ENCODE measurements at places on chromosomes 1 and 21. TPM values are rescaled to one million over a fixed set of nuclear protein-coding genes. Genes with fewer than 3 reads are reported as not detected.
A peak's percentile ranks its signal among the peaks of the same experiment; 100 is the strongest.

GRCh38 chr1:43063394-43064219 lies 104.9 kb upstream of the SLC2A1 start:
- no peak for DNase-seq

DNA sequence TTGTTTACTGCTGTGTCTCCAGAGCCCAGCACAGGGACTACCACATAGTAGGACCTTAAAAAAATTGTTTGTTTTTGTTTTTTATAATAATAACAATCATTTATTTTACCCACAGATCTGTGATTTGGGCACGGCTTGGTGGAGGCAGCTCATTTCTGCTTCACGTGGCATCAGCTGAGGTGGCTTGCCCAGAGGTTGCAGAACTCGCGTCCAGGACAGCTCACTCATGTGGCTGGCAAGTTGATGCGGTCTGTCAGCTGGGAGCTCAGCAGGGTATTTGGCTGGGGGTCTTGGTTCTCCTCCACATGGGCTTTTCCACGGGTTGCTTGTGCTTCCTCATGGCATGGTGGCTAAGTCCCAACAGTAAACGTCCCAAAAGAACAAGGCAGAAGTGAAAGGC lies 2.9 kb upstream of the SYNC start:
- no peak for DNase-seq

DNA sequence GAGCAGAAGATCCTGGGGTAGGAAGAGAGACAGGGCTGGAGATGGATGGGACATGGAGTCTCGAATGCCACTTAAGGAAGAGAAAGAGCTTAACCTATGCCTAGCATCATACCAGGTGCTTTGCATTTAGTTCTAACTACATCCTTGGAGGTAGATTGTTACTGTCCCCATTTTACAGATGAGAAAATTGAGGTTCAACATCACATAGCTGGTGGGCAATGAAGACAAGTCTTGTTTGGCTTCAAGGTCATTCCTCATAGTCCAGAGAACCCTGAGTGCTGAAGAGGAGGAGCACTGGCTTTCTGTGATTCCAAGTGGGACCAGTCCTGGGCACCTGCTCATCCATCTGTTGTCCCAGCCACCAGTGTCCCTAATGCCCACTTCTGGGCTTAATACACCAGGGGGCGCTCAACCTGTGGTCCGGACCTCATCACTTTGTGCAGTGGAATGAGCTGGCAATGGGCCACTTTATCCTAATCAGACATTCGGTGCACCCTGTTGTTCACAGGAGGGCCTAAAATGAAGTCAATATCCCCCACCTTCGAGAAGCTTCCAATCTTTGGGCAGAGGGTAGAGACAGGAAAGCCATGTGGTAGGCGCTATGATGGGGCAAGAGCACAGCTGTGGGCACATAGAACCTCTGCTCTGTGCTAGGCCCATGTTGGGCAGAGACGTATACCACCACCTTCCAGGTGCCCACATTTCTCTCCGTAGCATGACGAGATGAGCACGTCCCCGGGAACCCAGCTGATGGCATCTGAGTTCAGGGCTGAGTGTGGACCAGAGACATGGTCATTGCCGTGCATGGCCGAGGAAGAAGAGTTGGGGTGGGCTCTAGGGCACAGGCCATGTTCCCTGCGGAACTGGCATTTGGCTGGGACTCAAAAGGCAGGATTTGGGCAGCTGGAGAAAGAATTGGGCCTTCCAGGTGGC lies 9.2 kb downstream of the RPS6KA1 start:
- DNase-seq: no peak

DNA sequence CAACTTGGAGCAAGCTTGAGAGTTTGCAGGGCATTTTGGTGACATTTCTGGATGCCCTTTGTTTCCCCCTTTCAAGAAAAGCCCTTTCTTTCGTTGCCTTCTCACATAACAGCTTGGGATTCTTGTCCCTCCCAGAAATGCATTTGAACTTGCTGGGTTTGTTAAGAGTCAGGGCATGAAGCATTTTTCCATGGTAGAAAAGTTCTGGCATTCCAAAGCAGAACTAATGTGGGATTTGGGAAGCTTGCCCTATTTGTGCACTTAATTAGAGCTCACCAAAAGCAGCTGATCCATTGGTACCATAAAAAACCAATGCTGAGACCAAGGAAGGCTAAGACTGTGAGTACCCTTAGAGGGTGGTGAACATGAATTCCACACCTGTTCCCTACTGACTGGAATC lies 99.8 kb upstream of the HOOK1 start:
- DNase-seq: no peak

- no peak for DNase-seq
These were observed 371.8 kb downstream of the HHAT start for GRCh38 chr1:210700511-210700910.

- no peak for DNase-seq
These were observed 85.7 kb downstream of the ITPKB start for GRCh38 chr1:226653311-226653921.

DNA sequence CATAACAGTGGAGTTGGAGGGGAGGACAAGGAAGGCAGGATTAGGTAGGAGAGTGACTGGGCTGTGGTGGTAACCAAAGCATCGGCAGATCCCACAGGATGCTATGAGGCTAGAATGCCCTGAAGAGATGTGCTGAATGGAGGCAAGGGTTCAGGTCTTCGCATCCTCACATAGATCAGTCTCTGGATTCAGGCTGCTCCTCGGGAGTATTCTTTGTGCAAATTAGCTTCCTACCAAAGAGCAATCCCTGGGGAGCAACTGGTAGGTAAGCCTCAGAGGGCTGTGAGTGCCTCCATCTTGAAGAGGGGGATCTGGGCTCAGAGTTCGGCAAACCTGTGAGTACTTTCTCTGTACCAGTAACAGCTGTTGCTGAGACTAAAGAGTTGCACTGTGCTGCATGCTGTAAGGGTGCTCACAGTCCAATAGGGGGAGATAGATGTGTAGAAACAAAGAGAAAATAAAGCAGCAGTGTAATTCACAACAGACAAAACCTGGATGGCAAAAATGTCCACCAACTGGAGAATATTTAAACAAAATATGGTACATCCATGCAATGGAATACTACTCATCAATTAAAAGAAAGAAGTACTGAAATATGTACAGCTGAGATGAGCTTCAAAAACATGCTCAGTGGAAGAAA lies 322.4 kb upstream of the DEPDC1 start:
- no peak for DNase-seq

DNA sequence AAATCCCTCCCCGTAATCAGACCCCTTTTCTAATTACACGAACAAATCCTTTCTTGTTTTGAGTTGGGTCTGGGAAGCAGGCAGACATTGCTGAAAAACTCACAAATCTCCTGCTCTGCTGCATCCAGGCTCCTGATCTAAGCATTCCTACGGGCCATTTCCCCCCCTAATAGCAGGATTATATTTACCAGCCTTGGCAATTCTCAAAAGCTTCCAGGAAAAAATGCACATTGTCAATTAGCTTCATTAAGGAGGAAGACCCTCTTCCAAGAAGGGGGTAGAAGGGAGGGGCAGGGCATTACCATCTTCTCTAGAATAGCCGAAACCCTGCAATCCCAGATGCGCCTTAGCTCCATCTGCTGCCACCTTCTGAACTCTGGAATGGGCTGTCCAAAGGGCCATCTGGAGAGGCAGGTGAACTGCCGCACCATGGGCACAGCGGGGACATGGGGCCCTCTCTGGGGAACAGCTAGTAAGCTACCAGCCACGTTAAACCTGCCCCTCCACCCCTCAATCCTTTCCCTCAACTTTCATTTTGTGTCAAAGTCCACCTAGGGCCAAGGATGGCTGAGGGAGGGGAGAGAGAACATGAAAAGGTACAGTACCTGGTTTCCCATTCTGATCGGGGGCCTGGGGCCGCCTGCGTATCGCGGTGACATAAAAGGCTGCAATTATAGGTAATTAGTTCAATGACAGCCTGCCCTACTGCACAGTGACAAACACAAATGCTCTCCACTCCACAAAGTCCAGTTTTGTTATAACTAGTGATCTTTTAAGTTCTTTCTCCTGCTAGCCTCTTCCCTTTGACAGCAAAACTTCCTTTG lies 56.8 kb downstream of the MRPL37 start:
- DNase-seq: no peak

GRCh38 chr1:167651161-167651693 lies 21.2 kb downstream of the RCSD1 start:
- DNase-seq: no peak

GRCh38 chr1:45957684-45958083 lies 154.3 kb downstream of the MAST2 start:
- DNase-seq: no peak

GRCh38 chr1:150549496-150550221 lies 451 bp downstream of the ADAMTSL4 start:
- peak; percentile 63 for DNase-seq

DNA sequence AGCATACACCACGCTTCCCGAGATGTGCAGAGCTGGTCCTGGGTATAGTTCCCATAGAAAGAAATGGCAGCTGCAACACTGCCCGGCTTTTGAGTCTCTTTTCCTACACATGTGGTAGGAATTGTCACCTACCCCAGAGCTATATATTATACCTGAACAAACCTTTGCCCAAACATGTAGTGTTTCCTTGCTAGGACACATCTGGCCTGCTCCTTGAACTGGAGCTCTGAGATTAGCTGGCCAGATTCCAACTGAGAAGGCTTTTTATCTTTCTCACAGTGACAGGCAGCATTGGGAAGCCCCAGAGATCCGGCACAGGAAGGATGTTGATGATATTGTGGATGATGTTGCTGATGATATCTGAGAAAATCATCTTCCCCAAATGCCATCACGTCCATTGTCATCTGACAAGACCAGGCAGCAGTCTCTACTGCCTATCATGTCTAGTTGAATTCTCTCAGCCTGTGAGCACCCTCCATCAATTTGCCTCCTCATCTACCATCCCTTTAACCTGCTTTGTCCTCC lies 115.0 kb upstream of the SMYD2 start:
- no peak for DNase-seq

- DNase-seq: no peak
These were observed 1.8 kb downstream of the RNF220 start for GRCh38 chr1:44406737-44407429.

DNA sequence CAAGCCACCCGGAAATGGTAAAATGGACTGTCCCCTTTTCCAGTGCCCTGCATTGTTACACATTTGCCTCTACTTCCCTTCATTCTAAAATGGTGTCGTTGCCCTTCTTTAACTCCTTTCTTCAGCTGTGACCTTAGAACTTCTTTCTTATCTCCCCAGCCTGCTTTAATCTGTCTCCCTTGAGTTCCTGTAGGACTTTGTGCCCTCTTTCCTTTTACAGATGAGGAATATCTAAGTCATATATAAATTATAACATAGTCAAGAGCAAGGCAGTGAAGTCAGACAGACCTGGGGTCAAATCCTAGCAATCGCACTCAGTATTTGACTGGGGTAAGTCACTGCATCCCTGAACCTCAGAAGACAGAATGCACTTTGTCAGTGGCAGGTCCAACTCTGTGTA lies 31.4 kb upstream of the TMEM222 start:
- DNase-seq: no peak

GRCh38 chr1:206517784-206518183 lies 10.5 kb downstream of the RASSF5 start:
- no peak for DNase-seq

DNA sequence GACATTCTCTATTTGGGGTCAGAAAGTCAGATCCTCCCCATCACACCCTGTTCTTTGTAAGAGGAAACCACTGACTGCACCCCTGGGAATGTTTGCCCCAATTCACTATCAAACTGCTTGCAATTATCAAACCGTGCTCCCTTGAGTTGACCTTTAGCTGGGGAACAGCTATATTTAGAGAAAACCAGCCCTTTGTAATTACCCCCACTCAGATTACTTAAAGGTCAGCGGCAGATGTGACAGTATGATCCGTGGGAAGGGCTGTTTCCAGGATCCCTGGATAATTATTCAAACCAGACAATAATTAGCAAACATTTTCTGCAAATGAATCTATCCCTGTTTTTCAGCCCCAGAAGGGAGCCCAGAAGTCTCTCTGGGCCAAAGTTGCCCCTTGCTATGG lies 242.7 kb downstream of the RRAGC start:
- DNase-seq: no peak

DNA sequence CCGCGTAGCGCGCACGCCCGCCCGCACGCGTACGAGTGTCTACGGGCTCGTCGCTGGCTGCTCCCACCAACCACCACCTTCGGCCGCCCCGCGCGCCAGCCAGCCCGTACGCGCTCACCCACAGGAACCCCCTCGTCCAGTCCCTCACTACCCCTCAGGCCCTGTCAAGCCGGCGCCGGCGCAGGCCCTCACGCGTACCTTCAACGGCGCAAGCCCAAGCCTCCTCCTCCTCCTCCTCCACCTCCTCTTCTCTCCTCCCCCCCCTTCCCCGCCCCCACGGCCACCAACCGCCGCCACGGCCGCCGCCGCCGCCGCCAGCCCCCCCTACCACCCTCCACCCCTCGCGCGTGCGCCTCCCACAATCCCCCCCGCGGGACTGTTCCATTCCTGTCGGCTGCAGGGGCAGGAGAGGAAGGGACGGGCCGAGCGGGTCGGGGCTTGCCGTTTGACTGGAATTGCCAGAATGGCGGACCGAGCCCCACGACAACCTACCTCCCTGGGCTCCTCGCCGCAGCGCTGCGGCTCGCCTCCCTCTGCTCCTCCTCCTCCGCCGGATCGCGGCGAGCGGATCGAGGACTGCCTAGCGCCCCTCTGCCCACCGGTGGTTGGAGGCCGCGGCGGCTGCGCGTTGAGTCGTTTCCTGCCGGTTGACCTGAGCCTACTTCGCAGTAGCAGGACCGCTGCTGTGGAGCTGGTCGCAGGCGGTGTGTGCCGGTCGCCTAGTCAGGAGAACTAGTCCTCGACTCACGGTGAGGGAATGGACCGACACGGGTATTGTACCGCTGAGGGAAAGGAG lies at the start of gene ASH1L:
TSS of gene ASH1L (minus strand) at position 223 of the 796 bp plus-strand sequence. CDS start 41,284 bp downstream, outside the sequence.
- peak; percentile 93 for DNase-seq

- DNase-seq: no peak
These were observed 79.1 kb upstream of the GPR88 start for GRCh38 chr1:100458661-100459357.

DNA sequence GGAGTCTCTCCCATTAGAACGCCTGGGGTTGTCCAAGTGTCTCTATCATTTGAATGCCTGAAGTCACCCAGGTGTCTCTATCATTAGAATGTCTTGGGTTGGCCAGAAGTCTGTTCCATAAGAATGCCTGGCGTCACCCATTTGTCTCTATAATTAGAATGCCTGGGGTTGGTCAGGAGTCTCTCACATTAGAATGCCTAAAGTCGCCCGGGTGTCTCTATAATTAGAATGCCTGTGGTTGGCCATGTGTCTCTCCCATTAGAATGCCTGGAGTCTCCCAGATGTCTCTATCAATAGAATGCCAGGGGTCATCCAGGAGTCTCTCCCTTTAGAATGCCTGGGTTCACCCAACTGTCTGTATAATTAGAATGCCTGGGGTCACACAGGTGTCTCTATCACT lies 54.5 kb downstream of the RNF187 start:
- no peak for DNase-seq

DNA sequence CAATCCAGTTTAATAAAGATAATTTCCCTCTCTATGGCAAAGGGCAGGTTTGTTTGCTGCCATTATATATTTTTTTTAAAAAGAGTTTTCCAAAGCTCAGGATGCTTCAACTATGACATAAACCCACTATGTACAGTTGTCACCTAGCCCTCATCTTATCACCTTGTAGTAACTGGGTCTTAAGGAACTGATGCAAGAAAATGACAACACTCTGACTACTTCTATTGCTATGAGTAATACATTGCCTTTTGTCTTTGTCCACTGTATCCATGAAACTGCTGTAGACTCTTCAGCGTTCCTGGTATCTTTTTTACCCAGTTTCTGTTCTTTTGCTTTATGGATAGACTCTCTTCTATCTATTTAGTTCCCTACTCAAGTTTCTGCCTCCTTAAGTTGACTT lies 586.5 kb downstream of the NEGR1 start:
- DNase-seq: no peak

Gene TRIM17
- total RNA-seq: not detected

Gene TMEM69
- total RNA-seq: 13.2 TPM

Gene C1QC
- 8.2 TPM for total RNA-seq

Gene ASCL5
- total RNA-seq: not detected

Gene FGGY
- total RNA-seq: 31.5 TPM

Gene PLEKHA6
- 13.6 TPM for total RNA-seq

Gene KRTAP7-1
- total RNA-seq: not detected

Gene MEX3A
- 3.3 TPM for total RNA-seq

Data from uterus (tissue), 4 donors.